ENCODE measurements at places on chromosomes 5 and 9.

GRCh38 chr5:170109059-170110031 lies 3.6 kb downstream of the FOXI1 start:
- no peak for DNase-seq

DNA sequence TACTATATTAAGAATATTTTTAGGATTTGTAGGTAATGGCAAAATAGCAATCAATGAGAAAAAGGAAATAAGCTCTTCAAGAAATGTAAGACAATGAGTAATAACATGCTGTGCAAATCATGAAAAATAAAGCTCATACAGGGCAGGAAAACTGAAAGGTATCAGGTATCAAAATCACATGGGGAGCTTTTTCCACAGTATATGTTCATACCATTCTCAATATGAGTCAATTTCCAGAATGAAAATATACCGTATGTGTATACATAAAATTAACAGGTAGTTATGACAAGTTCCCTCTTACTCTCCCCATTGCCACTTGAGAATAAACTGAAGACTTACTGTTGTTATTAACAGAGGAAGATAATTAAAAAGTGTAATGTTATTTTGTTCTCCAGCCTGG lies 35.9 kb downstream of the EFCAB9 start:
- DNase-seq = no peak

- DNase-seq = no peak
Measured at GRCh38 chr5:178569485-178569884, 20.7 kb downstream of the COL23A1 start.

GRCh38 chr5:160262151-160263074 lies 33.1 kb downstream of the FABP6 start:
- DNase-seq = no peak

DNA sequence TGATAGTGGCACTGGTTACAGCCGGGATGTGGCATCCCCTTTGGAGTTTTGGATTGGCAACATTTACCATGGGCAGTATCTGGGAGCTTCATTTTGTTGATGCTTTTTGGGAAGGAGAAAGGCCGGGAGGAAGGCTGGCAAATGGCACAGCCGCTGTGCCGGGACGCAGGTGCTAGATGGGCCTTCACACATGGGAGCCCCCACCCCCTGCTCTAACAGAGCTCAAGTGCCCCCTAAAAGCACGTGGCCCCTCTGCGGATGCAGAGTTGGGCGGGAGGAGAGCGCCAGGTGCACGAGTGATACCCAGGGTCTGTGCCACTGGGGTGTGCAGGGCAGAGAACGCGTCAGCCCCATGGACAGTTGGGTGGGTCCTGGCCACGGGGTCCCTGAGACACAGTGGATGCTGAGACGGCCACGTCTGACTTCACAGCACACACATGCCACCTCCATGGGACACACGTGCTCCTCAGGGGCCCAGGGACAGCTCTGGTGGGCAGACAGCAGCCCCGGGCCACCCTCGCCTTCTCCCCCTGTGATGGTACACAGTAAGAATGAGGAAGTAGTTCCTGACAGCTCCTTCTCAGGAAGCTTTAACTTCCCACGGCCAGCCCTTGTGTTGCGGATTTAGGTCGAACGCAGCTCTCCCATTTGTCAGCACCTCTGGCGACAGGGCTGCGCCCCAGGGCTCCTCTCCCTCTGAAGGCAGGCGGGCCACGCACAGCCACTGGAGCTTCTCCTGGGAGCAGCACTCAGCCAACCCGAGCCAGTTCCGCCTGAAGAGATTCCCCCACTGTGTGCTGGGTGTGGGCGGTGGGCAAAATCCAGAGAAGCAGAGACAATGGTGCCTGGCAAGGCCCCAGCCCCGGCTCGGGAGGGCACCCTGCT lies 10.8 kb downstream of the SLC9A3 start:
- DNase-seq = no peak

DNA sequence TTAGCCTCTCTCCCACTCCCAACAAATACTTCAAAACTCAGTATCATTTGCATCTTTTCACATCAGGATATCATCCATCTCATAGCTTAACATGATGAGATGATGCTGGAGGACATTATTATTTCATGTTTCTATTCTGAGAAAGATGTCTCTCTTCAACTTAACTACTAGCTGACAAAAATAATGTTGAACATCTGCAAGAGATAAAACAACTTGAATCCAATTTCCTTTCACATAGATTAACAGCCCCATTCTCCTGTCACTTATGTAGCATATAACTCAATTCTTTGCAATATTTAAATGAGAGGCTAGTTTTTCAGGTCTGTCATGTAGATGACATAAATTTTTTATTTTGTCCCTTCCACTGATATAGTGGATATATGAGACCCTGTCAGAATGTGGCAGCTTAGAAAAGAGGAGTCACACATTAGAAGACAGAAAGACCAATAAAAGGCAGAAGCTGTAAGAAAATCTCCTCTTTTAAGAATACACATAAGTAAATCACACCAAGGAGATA lies 239.2 kb upstream of the KIF2A start:
- no peak for DNase-seq

DNA sequence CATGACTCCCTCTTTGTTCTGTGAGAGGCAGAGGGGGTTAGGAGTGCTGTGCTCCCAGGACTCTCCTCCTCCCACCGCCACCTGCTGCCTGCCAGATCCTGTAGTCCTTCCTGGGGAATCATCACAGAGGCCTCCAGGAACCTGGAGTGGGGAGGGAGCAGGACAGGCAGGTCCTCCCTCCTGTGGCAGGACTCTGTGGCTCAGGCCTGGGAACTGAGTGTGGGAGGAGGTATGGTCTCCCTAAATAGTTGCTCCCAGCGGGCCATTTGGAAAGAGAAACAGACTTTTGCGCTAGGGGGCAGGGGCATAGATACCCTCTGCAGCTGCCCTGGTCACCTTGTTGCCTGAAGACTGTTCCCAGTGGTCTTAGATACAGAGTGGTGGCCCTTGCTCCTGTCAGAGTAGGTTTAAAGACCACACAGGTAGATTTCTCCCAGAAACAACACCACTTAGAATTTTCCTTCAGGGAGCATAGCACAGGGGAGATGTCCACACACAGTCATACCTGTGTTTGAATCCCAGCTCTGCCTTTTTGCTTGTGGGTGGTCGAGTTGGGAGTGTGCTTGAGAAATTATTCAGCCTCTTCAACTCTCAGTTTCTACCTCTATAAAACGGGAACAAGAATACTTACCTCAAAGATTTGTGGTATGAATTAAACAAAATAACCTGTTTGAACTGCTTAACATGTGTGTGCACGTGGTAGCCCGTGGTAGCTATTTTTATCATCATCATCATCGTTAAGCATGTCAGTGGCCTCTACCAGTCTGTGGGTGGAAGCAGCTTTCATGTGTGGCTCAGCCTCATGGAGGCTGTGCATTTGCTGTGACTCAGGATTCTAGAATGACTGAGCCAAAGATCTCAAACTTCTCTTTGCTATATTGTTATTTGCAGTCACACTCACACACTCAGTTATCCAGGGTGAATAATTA lies 55.8 kb downstream of the SLC22A5 start:
- peak; percentile 69 for DNase-seq

DNA sequence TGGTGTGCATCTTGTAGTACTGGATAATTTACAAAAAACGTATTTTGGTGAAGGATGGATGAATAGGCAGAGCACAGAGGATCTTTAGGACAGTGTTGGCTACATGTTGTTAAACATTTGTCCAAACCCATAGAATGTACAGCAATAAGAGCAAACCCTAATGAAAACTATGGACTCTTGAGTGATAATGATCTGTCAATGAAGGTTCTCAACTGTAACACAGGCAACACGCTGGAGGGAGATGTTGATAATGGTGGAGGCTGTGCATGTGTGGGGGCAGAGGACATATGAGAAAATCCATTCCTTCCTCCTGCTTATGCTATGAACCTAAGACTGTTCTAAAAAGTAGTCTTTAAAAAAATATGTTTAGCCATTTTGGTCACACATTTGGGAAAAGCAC lies 194.0 kb downstream of the FER start:
- no peak for DNase-seq

- DNase-seq = no peak
Measured at GRCh38 chr9:7783635-7784063, 15.9 kb downstream of the DMAC1 start.

DNA sequence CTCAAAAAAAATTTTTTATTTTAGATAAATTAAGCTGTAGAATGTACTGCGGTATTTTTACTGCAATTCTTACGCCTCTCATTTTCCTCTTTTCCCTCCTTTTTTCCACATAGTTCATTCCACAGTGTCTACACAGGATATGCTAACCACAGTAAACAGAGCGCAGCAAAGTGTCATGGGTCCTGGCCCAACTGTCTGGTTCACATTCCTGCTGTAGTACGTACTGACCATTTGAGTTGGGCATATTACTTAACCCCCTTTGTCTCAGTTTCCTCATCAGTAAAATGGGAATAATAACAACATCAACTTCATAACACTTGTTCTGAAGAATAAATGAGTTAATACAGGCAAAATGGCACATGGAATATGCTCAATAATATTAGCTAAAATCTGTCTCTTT lies 41.6 kb downstream of the SLC44A1 start:
- DNase-seq = no peak

DNA sequence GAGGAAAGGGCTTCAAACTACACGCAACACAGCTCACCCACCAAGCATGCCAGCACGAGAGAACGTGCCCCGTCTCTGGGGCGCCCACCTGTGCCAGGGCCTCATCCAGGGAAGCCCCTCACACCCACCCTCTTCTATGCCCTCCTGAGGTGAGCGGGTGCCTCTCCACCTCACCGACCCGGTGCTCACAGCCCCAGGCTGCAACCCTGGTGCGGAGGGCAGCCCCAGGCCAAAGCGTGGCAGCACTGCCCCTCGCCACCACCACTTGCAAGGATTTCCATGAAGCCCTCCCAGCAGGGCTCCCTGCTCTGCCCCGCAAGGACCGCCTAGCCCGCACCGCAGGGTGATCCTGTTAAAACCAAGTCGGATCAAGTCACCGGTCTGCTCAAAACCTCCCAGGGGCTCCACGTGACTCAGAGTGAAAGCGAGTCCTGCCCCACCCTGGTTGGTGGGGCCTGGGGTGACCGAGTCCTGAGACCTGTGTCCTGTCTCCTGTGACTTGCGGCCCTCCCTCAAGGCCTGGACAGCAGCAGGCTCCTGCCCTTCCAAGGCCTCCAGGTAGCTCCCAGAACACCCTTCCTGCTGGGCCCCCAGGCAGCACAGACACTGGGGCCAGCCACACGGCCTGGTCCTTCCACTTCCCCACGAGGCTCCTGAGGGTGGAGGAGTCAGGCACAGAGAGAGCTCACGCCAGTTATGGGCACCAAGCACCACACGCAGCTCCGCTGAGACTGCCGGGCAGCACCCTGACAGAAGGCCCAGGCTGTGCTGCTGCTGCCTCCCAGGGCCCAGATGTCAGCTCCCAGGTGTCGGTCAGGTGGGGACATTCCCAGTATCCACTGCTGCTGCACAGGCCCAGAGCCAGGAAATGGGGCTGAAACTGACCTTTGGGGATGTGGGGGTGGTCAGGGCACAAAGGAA lies 12.7 kb downstream of the BRD3 start:
- no peak for DNase-seq

DNA sequence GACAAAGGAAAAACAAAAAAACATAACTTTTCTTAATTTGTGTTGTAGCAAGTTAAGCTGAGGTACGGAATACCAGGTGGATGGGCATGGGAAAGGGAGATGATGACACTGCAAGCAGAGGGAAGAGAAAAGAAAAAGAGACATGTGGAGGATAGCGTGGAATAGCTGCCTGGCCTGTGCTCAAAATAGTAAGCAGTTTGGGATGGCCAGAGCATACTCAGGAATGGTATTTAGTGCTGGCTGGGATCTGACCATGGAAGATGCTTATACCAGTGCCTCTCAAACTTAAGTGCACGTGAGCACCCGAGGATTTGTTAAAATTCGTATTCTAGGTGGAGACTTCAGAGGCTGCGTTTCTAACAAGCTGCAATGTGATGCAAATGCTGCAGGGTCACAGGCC lies 41.3 kb downstream of the LNPEP start:
- no peak for DNase-seq

DNA sequence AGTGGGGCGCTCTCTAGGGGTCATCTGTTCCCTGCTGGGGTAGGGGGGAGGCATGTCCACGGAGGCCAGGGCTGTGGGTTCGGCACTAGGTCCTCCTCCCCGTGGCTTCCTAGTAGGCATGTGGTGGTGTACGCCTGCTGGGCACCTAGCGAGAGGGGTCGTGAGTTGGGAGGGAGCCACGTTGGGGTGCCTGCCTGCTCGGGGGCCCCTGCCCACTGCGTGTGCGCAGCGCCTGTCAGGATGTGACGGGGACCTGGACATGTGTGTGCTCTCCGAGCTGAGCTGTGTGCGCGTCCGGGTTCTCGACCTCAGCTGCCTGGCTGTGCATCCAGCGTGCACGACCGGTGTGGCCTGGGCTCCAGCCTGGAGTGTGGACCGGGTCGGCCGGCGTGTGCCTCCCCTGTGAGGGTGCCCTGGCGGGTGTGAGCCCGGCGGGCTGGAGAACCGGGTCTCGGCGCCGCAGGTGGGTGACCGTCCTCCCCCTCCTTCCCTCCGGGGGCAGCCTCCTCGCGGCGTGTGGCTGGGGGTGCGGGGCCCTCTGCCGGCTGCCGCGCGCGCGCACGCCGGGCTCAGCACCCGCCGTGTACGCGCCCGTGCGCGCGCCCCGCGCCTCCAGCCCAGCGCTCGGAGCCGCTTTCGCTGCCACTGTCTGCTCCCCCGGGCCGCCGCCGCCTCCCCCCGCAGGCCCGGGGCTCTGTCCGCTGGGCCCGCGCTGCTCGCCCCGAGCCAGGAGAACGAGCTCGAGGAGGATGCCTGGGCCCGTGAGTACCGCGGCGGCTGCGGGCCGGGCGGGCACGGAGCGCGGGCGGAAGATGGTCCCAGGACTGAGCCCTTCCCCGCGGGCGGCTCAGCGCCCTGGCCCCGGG lies at the start of gene PRR7:
Gene PRR7, plus strand, starts transcription at position 615 of the 866 bp plus-strand sequence. CDS start 8,254 bp downstream, outside the sequence.
- peak; percentile 83 for DNase-seq

DNA sequence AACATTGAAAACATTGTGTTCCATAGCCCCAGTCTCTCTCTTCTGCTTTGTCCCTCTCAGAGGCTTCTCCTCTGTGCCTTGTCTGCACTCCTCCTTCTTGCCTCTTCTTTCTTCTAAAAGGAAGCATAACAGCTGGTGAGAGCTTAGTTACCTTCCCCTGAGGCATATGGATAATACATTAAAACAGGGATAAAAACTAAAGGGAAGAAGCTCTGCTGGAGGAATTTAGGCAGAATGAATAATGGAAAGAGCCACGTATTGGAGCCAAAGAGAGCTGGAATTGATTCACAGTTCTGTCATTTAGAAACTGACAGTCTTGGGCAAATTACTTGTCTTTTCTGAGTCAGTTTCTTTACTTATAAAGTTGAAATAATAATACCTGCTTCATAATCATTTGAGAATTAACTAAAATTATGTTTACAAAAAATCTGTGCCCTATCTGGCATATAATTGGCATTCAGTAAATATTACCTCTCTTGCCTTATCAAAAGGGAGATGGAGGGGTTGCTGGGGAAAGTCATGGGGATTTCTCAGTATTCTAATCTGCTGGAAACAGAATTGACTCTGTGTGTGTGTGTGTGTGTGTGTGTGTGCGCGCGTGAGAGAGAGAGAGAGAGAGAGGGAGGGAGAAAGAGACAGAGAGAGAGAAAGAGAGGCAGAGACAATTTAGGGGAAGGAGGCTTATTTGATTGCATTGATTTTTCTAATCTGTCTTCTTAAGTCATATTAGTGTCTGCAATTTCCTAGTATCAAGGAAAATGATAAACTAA lies 20.2 kb downstream of the ZNF474 start:
- no peak for DNase-seq
